ENCODE measurements at places on chromosomes 1 and 21.

DNA sequence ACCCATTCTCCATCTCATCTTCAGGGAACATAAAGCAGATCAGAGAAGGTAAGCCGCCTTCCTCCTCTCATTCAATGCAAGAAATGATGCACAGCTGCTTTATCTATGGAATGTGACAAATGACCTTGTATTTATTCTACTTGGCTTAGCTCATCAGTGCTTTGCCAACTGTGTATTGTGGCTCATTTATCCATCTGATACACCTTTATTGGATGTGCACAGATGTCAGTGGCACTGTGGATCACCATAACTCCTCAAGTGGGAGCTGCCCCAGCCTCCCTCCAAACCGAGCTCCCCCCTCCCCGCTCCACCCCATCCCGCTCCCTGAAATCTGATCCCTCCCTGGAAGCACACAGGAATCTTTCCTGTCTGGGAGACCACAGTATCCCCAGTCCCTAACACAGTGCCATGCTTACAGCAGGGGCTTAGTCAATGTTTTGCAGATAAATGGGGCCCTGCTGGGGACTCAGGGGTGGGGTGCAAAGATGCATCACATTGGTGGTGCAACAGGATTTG, 156.0 kb upstream of the RAB4A start:
- no peak for DNase-seq

- no peak for DNase-seq
Measured at GRCh38 chr1:212045981-212046380, 10.4 kb downstream of the DTL start.

DNA sequence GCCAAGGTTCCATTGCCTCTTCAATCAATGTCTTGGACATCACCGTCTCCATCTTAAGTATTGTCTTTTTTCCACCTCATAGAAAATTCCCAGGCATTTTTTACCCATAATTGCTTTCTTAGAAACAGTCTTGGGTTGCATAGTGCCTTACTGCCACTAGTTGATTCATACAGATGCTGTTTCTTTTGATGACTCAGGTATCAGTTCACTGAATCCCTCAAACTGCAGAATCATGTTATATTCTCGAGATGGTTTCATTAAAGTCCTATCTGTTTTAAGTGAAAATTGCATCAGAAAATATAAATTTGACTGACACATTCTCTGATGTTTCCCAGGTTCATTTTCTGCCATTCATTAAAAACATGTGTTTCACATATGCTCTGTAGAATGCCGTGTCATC, 1489.1 kb downstream of the BRINP3 start:
- no peak for DNase-seq

GRCh38 chr1:243394066-243394465, 138.2 kb downstream of the SDCCAG8 start:
- no peak for DNase-seq

DNA sequence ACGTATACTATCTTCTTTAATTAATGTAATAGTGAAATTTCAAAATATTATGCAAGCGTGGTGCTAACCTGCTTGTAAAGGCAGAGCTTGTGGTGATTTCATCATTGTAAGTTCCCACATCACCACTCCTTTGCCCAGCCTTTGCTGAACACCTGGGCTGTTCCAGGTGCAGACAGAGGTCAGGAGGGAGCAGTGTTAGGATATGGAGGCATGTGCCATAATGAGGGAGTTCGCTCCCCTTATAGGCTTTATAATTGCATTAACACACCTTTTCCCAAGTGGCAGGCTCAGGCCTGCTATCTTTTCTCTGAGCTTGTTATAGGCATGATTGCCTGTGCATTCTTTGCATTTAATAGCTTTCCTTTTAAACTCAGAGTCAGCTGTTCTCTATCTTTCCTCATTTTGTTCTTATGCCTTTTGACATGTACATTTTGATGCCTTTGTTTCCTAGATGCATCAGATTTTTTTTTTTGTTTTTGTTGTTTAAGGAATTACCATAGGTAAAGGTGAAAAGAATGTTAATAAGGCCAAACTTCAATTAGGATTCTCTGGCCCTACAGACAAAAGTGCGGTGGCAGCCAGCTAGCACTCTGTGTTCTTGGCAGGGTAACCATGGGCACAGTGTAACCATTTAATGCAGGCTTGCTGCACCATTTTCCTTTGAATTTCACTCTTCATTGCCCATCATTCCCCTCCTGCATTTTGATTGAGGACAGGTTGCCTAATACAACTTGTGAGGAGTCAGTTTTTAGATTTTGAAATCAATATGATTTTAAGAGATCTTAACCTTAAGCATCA, 12.6 kb downstream of the NPL start:
- DNase-seq: no peak

DNA sequence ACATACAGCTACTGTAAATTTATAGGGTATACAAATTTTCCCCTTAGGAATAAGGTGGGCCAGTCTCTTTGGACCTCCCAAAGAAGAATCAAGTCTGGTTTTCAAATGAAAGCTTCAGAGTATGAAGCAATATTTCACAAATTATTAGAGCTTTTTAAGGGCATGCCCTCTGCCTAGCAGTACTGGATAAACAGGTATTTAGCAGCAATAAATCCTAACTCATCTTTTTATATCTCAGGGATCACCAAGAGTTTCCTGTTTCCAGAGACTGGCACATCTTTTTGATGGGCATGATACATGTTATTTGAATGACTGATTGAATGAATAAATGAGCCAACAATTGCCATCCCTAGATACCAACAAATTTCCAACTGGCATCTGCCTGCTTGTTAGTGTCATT, 190.4 kb downstream of the NRIP1 start:
- no peak for DNase-seq

GRCh38 chr1:226021401-226021800, 22.3 kb upstream of the SDE2 start:
- DNase-seq: no peak

- no peak for DNase-seq
Measured at GRCh38 chr1:219478811-219479210, 134.1 kb downstream of the ZC3H11B start.

DNA sequence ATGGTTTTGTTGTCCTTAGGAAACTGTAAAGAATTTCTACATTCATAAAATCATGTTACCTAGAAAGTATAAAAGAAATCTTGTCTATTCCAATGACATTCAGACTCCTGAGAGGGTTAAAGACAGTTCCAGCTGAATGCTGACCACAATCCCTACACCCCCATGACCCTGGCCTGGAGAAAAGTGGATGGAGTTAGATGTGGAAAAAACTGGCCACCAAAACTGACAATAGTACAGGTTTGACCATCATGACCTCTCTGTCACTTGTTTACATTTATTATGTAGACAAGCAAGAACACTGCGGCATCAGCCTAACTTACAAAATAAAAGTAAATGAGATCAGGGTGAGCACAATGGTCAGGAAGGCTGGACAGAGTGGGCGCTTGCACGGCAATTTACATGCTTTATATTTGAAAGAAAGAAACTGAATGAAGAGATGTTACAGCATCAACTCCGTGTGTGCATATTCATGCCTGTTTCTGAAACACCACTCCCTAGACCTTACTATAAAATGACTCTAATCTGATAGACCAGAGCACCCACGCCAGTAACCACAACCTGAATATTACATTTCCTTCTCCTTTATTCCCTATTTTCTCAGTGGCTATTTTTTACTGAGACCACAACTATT, 116.0 kb downstream of the ESRRG start:
- no peak for DNase-seq

DNA sequence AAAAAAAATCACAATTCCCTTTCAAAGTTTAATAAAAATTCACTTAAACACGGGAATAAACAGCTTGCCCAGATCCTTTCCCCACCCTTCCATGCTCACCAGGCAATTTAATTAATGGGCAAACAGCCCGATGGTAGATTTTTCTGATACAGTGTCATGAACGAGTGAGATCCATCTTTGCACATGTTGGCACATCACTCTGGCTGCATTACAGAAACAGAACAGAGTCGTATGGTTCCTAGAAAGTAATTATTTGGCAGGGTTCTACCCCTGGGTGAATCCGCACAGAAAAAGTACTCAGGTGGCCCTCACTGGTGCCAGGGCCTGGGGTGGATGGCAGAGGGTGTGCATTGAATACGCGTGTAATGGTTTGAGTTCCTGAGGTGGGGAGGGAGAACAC, 24.6 kb upstream of the OVAAL start:
- no peak for DNase-seq

GRCh38 chr1:43276673-43277072, 6.9 kb downstream of the TMEM125 start:
- DNase-seq: no peak

DNA sequence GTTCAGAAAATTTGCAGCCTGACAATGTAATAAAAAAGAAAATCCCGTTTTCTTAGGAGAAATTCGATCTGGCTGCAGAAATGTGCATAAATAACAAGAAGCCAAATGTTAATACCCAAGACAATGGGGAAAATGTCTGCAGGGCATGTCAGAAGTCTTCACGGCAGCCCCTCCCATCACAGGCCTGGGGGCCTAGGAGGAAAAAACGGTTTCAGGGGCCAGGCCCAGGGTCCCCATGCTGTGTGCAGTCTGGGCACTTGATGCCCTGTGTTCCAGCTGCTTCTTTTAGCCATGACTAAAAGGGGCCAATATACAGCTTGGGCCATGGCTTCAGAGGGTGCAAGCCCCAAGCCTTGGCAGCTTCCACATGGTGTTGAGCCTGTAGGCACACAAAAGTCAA, 6.5 kb upstream of the PRDX6 start:
- DNase-seq: no peak

DNA sequence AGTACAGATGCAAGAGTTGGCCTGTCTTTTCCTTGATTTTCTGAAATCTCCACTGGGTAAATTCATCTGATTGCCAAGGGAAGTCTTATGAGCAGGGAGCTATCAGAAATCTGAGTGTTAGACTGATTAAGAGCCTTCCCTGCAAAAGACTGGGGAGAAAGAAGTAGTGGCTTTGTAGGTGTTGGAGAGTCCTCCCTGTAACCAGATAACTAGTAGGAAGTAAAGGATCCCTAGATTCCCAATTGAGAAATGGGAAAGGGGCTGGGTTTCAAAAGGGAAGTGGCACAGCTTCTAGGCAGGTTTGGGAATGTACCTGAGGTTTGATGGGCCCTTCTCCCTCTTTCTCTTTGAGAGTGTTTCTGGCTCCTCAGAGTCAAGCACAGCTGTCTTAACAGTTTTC, 2.1 kb downstream of the TLCD4 start:
- no peak for DNase-seq

- DNase-seq: no peak
Measured at GRCh38 chr1:70842562-70842961, 205.1 kb downstream of the PTGER3 start.

- peak; percentile 32 for DNase-seq
Measured at GRCh38 chr1:223411309-223411708, 18.1 kb downstream of the CCDC185 start.

GRCh38 chr1:167221126-167221737, 546 bp downstream of the POU2F1 start:
- DNase-seq: no peak

DNA sequence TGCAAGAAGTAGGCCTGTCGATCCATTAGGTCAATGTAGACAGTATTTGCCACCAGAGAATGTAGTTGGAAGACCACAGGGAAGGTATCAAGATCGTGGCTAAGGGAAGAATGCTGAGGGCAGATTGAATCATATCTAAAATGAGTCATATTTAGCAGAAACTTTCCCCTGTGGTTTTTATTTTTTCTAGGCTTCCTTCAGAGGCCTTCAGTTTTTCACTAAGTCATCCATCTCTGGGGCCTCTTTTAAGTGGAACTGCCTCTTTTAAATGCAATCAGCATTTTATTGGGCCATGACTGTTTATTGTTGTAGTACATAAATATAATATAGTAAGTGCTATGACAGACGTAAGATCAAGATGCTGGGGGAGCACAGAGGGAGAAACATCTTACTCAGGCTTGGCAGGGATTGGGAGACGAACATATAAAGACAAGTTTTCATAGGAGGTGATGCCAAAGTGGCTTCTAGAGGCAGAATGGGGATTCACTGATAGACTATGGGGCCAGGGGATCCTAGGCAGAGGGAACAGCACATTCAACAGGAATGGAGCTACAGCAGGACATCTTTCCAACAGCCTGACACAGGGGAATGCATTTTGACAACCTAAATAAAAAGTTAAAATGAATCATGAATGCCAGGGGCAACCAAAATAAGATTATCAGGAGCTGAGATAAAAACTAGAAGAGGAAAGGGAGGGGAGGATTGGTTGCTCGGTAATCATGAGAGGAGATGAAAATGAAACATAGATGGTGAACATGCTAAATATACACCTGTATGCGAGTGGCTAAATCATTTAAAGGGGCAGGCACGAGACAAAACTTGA, 20.1 kb downstream of the UBE2U start:
- peak; percentile 84 for DNase-seq

DNA sequence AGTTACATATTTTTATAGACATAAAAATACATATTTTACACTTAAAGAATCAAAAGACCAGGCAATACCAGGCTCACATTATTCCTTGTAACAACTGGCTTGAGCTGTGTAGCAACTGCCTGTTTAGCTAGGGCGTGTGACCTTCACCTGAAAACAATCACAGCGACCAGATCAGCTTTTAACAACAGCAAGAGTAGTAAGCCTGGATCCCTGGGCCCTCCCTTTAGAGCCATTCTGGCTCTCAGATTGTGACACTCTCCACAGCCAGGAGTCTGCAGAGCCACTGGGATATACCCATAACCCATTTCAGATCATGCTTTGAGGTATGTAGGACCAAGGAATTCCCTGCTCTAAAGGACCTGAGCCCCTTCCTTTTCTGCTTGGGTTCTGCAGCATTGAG, 29.4 kb upstream of the GNG4 start:
- no peak for DNase-seq

DNA sequence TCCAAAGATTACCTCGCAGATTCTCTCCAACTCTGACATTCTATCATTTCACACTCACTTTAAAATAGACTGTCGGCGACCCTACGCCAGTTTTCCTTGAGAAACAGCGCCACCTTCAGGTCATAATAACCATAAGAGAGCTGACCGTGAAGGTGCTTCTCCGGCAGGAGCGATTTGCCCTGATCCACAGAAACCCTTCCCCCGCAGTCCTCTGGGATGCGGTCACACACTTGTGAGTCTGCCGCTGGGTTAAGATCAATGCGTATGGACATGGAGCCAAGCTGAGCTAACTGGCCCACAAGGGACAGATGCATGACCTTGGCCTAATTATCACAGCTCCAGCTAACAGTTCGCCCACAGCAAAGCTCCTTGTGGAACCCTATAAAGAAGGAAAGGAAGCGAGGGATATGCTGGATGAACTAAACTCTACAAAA, 32.8 kb upstream of the IFNAR2 start:
- DNase-seq: peak; percentile 9

Data from fibroblast of skin of left biceps (primary cell).